ENCODE measurements at places on chromosomes 12 and 14. TPM values are rescaled to one million over a fixed set of nuclear protein-coding genes. Genes with fewer than 3 reads are reported as not detected.

The KCNJ8 gene
- total RNA-seq = 45.9 TPM

The TM9SF1 gene
- total RNA-seq = 87.5 TPM

The RNASE2 gene
- 4.6 TPM for total RNA-seq

The ACRBP gene
- 1.3 TPM for total RNA-seq

The ITFG2 gene
- total RNA-seq = 36.5 TPM

The TGM1 gene
- total RNA-seq = 0.89 TPM

The TOMM20L gene
- total RNA-seq = not detected

The SDS gene
- total RNA-seq = 1.9 TPM

DNA sequence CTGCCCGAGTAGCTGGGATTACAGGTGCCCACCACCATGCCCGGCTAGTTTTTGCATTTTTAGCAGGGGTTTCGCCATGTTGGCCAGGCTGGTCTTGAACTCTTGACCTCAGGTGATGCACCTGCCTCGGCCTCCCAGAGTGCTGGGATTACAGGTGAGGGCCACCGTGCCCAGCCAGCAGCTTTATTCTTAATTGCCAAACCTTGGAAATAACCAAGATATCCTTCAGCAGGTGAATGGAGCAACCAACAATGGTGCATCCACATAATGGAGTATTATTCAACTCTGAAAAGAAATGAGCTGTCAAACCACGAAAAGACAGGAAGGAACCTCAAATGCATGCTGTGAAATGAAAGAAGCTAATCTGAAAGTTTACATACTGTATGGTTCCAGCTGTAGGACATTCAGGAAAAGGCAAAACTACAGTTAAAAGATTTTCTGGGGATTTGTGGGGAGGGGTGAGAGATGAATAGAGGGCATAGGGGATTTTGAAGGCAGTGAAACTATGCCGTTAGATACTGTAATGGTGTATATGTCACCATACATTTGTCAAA lies 118.8 kb upstream of the CCND2 start:
- no peak overlapping the region for H3K4me3 ChIP-seq
- H3K27me3 ChIP-seq = no peaks in the 10 kb centered on the region
- no peak for DNase-seq
- H3K4me1 ChIP-seq = no peaks in the 10 kb centered on the region
- no peaks in the 10 kb centered on the region for H3K36me3 ChIP-seq

DNA sequence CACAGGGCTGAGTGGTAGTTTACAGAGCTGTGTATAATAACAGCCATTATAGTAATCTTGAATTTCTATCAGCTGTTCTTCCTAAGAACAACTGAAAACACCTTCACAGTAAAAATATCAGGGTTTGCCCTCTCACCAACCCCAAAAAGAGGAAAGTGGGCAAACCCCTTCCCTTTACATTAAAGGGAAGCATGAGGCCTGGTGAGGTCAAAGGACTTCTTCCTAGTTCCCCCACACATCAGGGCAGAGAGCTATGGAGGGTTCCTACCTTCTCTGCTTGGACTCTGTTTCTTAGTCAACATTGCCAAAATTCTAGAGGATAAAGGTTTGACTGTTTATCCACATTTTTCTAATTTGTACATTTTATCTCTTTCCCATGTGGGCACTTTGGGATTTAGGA lies 4.4 kb upstream of the RPAP3 start:
- no peaks in the 10 kb centered on the region for H3K27me3 ChIP-seq
- no peak for DNase-seq
- no peak overlapping the region for H3K27ac ChIP-seq
- no peaks in the 10 kb centered on the region for H3K36me3 ChIP-seq

GRCh38 chr14:67934862-67935261 lies 115.3 kb downstream of the RAD51B start:
- H3K4me3 ChIP-seq = no peak overlapping the region
- H3K36me3 ChIP-seq = no peaks in the 10 kb centered on the region
- H3K27ac ChIP-seq = no peak overlapping the region
- no peak for DNase-seq
- H3K4me1 ChIP-seq = no peaks in the 10 kb centered on the region

GRCh38 chr14:67817750-67818438 lies 1.5 kb upstream of the ZFYVE26 start:
- H3K27ac ChIP-seq = no peak overlapping the region
- no peaks in the 10 kb centered on the region for H3K27me3 ChIP-seq
- H3K4me1 ChIP-seq = peaks cover 24% of the 10 kb centered on the region
- no peaks in the 10 kb centered on the region for H3K36me3 ChIP-seq
- DNase-seq = no peak

DNA sequence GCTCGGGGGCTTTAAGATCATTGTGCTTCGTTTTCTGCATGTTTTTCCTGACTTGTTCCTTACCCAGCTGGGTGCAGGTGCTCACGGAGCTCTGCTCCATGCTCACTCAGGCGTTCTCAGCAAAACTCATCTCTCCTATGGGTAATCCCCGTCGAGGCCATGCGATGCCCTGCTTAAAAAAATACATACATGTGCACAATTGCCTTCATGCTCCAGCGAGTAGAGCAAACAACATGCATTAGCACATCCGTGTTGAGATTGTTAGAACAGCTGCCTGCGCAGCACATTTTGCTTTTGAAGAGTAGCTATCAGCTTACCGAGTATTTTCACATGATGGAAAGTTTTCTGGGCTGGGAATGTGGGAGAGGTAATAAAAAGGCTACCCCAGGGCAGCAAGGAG lies 16.2 kb downstream of the AACS start:
- no peak for DNase-seq
- H3K4me1 ChIP-seq = no peaks in the 10 kb centered on the region
- no peaks in the 10 kb centered on the region for H3K36me3 ChIP-seq
- H3K27ac ChIP-seq = no peak overlapping the region

DNA sequence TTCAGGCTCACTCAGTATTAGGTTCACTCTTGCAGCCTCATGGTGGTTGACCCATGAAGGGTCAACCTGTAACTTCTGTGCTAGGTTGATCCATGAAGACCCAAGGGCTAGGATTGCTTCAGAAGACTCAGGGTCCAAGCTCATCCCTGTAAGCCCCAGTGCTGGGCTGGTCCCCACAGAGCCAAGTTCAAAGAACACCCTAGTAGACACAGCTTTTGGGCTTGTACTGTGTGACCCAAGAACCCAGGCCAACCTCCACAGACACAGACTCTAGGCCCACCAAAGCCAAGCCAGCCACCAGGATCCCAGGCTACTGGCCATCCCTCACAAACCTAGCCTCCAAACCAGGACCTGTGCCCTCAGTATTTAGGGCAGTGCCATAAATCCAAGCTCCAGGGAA lies 1020.6 kb downstream of the SLC16A7 start:
- H3K27ac ChIP-seq = no peak overlapping the region
- DNase-seq = no peak
- H3K4me1 ChIP-seq = no peaks in the 10 kb centered on the region
- H3K4me3 ChIP-seq = no peak overlapping the region
- H3K27me3 ChIP-seq = no peaks in the 10 kb centered on the region

DNA sequence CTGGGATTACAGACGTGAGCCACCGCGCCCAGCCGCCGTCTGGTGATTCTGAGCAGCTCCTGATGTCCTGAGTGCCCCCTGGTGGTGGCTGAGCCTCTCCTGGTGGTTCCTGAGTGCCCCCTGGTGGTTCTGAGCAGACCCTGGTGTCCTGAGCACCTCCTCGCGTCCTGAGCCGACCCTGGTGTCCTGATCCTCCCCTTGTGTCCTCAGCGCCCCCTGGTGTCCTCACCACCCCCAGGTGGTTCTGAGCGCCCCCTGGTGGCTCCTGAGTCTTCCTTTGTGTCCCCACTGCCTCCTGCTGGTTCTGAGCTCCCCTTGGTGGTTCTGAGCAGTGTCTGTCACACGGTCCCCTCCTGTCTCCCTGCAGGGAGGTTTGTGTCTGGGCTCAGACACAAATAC lies 1304.9 kb downstream of the TMEM121 start:
- H3K36me3 ChIP-seq = no peaks in the 10 kb centered on the region
- H3K27ac ChIP-seq = no peak overlapping the region

DNA sequence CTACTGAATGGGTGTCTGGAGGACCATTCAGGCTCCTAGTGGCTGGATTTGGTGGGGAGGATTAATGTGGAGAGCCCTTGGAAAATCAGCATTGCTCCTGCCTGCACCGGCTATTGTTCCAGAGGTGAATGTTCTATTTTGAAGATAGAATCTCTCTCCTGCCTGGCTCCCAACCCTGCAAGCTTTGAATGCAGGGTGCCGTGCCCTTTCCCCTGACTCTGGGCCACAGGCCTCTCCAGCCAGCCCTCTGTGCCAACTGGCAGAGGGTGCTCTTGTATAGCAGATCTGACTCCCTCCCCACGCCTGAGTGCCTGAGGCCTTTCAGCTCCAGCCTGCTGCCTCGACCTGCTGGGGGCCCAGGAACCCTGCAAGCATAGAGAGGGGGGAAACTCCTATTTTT lies 106.8 kb downstream of the TMEM260 start:
- DNase-seq = no peak
- H3K36me3 ChIP-seq = no peaks in the 10 kb centered on the region
- H3K27me3 ChIP-seq = no peaks in the 10 kb centered on the region
- H3K27ac ChIP-seq = no peak overlapping the region

GRCh38 chr14:39957290-39957689 lies 525.1 kb upstream of the FBXO33 start:
- no peak overlapping the region for H3K4me3 ChIP-seq
- no peak overlapping the region for H3K27ac ChIP-seq
- H3K27me3 ChIP-seq = no peaks in the 10 kb centered on the region
- H3K4me1 ChIP-seq = no peaks in the 10 kb centered on the region
- no peaks in the 10 kb centered on the region for H3K36me3 ChIP-seq
- DNase-seq = no peak

- no peaks in the 10 kb centered on the region for H3K4me1 ChIP-seq
- no peaks in the 10 kb centered on the region for H3K36me3 ChIP-seq
- no peak overlapping the region for H3K27ac ChIP-seq
- no peaks in the 10 kb centered on the region for H3K27me3 ChIP-seq
- DNase-seq = no peak
- no peak overlapping the region for H3K4me3 ChIP-seq
Measured at GRCh38 chr12:102759466-102759865, 157.6 kb downstream of the PAH start.

DNA sequence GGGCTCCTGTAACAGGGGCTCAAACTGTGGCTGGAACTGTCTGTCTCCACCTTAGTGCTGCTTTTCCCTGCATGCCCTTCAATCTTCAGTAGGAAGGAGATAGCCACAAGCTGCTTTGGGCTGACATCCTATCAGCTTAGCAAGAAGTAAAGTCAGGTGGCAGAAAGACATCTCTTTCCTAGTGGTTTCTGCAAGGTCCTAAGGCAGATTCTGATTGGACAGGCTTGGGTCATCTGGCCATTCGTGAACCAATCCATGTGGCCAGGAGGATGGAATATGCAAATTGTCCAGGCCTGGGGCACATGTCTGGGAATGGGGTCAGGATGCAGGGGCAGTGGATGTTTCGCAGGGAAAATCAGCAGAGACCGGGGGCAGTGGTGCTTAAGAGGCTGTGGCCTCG lies 5.2 kb downstream of the RITA1 start:
- no peak overlapping the region for H3K27ac ChIP-seq
- no peaks in the 10 kb centered on the region for H3K27me3 ChIP-seq
- peaks cover 15% of the 10 kb centered on the region for H3K4me1 ChIP-seq
- no peaks in the 10 kb centered on the region for H3K36me3 ChIP-seq
- H3K4me3 ChIP-seq = no peak overlapping the region

- no peaks in the 10 kb centered on the region for H3K36me3 ChIP-seq
- H3K27me3 ChIP-seq = no peaks in the 10 kb centered on the region
- peaks cover 8% of the 10 kb centered on the region for H3K4me1 ChIP-seq
- no peak overlapping the region for H3K4me3 ChIP-seq
- no peak for DNase-seq
Measured at GRCh38 chr14:67420102-67420739, 8.3 kb upstream of the PLEK2 start.

DNA sequence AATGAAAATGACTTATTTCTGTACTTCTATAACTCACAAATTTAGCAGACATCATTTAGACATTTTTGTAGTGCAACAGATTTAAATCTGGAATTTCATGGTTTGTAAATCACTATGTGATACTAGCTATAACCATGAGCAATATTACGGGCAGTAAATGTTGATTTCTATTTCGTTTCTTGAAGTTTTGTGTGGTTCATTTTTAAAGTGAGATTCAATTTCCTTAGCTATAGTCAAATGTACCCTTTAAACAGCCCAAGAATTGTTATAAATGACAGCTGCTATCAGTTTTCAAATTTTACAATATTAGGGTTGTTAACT lies 30.2 kb downstream of the NUDT4 start:
- H3K4me3 ChIP-seq = no peak overlapping the region
- H3K36me3 ChIP-seq = peaks cover 7% of the 10 kb centered on the region
- peaks cover 26% of the 10 kb centered on the region for H3K4me1 ChIP-seq
- no peak for DNase-seq
- H3K27ac ChIP-seq = no peak overlapping the region

GRCh38 chr12:92363295-92364146 lies 217.9 kb upstream of the BTG1 start:
- H3K36me3 ChIP-seq = no peaks in the 10 kb centered on the region
- H3K4me3 ChIP-seq = no peak overlapping the region
- H3K27me3 ChIP-seq = no peaks in the 10 kb centered on the region

GRCh38 chr14:102922490-102923200 lies at the start of gene AMN:
AMN (plus strand) TSS chr14:102922663; CDS start chr14:102922689, 26 bp downstream.
- H3K27me3 ChIP-seq = peaks cover 3% of the 10 kb centered on the region
- peaks cover 11% of the 10 kb centered on the region for H3K4me1 ChIP-seq
- DNase-seq = no peak
- H3K27ac ChIP-seq = no peak within 1 kb of the TSS
- no peaks in the 10 kb centered on the region for H3K36me3 ChIP-seq

GRCh38 chr12:63844391-63845341 lies at the start of gene SRGAP1:
SRGAP1 (plus strand) TSS chr12:63844700; CDS start chr12:63844817, 117 bp downstream.
- H3K27me3 ChIP-seq = no peaks in the 10 kb centered on the region
- peak within 1 kb of the TSS; percentile 76 for H3K4me3 ChIP-seq
- peak; percentile 73 for DNase-seq
- H3K27ac ChIP-seq = peak within 1 kb of the TSS; percentile 93
- peaks cover 33% of the 10 kb centered on the region for H3K4me1 ChIP-seq
- H3K36me3 ChIP-seq = no peaks in the 10 kb centered on the region

All from adrenal gland (tissue), 19 donors.